NCI-H774 (cell line): ENCODE measurements at places on chromosomes 13 and 19.

- DNase-seq = no peak
These were observed 297.3 kb downstream of the ZNF536 start for GRCh38 chr19:30669329-30670010.

DNA sequence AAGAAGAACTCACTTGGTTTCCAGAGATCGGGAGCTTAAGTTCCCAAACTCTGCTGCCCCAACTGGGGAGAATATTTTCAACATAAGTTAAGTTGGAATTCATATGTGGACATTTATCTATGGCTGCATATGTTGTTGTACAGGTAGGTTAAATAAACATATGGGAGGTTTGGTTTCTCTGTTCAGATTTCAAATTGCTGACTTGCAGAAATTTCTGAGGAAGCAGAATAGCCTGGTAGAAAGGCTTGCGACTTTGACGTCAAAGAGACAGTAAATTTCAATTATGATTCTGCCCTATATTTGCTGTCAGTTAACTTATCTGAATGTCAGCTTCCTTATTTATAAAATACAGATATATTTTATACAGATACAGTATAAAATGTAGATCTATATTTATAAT, 40.0 kb upstream of the TPP2 start:
- no peak for DNase-seq

DNA sequence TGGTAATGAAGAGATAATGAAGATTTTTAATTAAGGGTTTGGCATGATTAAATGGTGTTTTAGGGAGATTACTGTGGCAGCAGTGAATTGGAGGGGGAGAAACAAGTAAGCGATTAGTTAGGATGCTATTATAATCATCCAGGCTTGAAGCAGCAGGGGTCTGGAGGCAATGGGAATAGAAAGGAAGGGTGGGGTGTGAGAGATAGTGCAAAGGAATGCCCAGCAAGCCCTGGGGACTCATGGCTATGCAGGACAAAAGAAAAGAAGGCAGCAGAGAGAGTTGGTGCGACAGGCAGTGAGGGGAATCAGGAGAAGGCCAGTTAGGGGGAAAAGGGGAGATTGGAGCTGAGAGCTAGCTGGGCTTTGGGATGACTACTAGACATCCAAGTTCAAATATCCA, 34.5 kb downstream of the SOX21 start:
- no peak for DNase-seq

GRCh38 chr19:50432221-50433028, at the start of gene MYBPC2:
MYBPC2 (plus strand) TSS chr19:50432892; CDS start chr19:50432954, 62 bp downstream.
- no peak for DNase-seq

DNA sequence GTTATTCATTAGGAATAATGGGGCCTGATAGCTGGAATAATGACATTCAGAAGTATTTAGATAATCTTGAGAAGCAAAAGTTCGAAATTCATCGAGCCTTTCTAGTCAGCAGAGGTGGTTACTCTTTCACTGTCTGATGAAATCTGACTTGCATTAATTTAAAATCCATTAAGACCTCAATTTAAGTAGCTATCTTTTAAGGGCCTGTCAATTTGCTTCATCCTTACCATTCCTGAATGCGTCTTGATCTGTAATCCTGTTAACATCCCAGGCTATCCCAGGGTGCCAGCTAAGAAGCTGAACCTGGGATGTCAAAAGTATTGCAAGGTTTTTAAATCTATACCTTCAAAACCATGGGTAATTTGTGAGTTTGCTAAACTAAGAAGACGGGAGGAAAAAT, 1491.0 kb upstream of the MIR17HG start:
- no peak for DNase-seq

GRCh38 chr13:22009500-22009899, 338.6 kb downstream of the FGF9 start:
- DNase-seq = no peak

GRCh38 chr19:18439025-18439909, 1.3 kb upstream of the ISYNA1 start:
- DNase-seq = no peak

DNA sequence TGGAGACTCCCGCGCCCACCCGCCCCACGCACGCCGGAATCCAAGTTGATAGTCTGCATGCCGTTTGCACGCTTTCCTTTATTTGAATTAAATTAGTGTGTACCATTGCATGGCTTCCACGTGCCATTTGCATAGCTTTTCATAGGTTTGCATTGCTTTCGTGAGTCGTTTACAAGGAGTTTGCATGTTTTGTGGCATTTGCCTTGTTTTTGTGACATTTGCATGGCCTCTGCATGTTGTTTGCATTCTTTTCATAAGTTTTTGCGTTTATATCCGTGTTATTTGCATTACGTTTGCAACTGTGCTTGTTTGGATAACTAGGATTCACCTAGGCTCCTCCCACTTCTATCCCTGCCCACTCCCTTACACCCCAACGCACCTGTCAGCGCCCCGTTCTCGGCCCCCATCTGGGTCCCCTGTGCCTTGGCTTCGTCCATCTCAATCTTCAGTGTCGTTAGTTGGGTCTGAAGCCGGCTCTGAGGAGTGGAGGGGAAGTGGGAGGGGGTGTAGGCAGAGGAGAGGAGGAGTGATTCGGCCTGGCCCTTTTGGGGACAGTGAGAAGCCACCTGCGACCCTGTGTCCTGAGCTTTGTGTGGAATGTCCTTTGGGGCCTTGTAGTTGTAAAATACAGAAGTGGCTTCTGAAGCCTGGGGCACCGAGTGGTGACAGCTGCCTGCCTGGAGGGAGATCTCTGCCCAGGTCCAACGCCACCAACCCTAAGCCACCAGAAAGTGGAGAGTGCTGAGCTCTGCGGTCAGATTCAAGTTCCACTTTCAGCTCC, 2.4 kb downstream of the CCDC194 start:
- no peak for DNase-seq

DNA sequence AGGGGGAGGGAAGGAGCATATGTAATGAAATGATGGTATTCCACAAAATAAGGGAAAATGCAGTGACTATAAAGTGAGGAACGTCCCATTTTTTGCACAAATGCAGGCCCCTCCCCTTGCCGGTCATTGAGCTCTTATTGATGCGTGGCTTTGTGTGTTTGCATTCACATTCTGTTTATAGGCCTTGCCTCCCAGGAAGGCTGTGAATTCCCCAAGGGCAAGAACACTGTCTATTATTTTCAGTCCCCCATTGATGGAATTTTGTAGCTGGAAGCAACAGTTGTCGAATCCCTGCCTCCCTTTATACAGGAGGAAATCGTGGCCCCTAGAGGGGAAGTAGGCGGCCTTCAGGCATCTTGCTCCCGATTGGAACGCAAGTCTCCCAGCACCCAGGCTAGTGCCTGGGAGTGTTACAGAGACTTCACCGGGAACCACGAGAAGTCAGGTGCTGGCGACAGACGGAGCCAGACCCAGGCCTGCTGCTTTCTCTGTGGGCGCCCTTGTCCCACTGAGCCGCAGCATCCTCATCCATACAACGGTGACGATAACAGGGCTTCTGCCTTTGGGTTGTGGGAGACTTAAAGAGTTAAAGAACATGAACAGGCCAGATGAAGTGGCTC, 6.9 kb downstream of the SBSN start:
- DNase-seq = no peak

GRCh38 chr13:51155161-51155560, 44.1 kb upstream of the C13orf42 start:
- no peak for DNase-seq

DNA sequence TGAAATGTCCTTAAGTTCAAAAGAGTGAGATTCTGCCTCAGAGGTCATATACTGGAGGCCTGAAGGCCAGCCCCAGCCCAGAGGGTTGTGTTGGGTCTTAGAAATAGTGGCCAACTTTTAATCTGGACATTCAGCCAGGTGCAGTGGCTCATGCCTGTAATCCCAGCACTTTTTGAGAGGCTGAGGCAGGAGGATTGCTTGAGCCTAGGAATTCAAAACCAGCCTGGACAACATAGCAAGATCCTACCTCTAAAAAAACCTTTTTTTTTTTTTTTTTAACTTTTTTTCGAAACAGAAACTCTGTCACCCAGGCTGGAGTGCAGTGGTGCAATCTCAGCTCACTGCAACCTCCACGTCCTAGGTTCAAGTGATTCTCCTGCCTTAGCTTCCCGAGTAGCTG, 15.5 kb downstream of the DPF1 start:
- no peak for DNase-seq

DNA sequence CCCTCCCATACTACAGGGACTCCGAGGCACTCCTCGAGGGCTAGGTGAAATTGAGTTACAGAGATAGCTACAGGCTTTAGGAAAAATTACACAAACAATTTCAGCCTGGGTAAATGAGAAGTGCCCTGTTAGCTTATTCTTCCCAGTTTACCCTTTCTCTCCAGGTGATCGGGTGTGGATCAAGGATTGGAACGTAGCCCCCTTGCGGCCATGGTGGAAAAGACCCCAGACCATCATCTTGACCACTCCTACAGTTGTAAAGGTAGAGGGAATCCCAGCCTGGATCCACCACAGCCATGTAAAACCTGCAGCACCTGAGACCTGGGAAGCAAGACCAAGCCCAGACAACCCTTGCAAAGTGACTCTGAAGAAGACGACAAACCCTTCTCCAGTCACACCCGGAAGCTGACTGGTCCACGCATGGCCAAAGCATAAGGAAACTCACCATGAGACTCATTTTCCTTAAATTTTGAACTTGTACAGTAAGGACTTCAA, 600.6 kb downstream of the UQCRFS1 start:
- no peak for DNase-seq

DNA sequence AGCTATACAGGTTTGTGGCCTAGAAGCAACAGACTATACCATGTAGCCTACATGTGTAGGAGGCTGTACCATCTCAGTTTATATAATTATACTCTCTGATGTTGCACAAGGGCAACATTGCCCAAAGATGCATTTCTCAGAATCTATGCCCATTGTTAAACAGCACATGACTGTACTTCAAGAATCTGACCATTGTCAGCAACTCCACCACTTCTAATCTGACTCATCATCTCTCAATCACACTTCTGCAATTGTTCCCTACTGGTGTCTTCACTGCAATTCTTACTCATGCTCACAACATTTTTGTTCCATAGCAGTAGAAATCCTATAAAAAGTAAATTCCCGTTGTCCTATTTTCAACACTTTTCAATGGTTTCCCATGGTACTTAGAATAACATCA, 63.9 kb upstream of the ATXN8OS start:
- DNase-seq = no peak

- DNase-seq = no peak
These were observed 65.8 kb upstream of the SERP2 start for GRCh38 chr13:44307844-44308243.

- DNase-seq = no peak
These were observed 82.4 kb downstream of the GGACT start for GRCh38 chr13:100506154-100506553.

DNA sequence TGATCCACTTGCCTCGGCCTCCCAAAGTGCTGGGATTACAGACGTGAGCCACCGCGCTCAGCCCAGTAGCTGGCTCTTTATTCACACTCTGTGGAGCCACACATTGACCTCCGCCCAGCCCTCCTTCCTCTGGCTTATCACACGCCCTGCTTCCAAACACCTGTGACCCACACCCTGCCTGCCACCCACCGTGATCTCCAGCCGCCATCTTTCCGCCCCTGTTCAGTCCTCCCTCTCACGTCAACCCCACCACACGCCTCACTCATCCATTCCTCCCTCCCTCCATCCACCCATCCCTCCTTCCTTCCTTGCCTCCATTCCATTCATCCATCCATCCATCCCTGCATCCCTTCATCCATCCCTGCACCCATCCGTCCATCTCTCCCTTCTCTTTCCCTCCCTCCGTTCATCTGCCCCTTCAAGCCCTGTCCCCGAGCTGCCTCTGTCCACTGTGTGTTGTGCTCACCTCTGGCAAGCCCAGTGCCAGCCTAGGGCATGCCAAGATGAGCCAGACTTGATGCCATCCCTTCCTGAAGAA, 17.6 kb downstream of the ZNF296 start:
- DNase-seq = no peak

DNA sequence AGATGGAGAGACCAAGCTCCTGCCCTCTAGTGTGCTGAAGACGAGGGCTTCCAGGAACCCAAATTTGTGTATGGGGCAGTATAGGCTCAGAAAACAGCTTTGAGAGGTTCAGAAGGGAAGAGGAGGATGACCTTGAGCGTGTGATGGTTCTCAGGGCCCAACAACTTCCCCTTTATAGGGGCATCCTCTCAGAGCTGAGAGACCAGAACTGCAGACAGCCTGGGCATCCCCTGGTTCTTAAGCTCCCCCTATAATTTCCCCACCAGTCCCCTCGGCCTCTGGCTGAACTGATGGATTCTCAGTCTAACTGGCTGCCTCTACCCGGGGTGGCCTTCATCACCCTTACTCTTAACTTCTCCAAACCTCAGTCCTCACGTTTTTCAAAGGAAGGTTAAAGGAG, 167.5 kb downstream of the URI1 start:
- no peak for DNase-seq

GRCh38 chr19:56573914-56574313, 6.6 kb downstream of the ZNF470 start:
- no peak for DNase-seq

GRCh38 chr19:23762548-23762883, 3.8 kb upstream of the ZNF681 start:
- no peak for DNase-seq

DNA sequence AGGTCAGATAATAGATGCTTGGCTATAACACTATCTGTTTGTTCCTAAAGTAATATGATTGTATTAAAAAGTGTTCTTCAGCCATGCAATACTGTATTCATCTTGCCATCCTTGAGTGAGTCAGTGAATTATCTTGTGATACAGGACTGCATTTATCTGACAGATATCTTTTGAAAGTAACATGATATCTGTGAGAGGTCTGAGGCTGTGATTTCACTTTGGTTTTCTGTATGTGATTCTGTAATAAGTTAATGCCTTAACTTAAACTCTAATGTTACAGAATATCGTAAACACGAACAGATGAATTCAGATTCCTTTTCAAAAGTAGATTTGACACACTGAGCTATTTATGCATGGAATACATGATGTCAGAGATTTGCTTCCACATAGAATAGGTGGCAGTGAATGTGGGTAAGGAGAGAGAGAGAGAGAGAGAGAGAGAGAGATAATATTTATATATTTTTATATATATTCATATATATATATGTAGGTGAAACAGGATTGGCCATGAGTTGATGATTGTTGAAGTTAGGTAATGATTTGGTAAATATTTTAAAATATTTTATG, 97.9 kb upstream of the RNF113B start:
- no peak for DNase-seq

GRCh38 chr13:38763446-38764381, 76.8 kb downstream of the FREM2 start:
- peak; percentile 45 for DNase-seq

GRCh38 chr19:51809787-51810186, 14.8 kb downstream of the FPR3 start:
- no peak for DNase-seq
